CD14-positive monocyte (primary cell): ENCODE measurements at places on chromosomes 11 and 22. TPM values are rescaled to one million over a fixed set of nuclear protein-coding genes. Genes with fewer than 3 reads are reported as not detected.

- H3K4me3 ChIP-seq = no peak overlapping the region
- peaks cover 58% of the 10 kb centered on the region for H3K36me3 ChIP-seq
- DNase-seq = no peak
- H3K27ac ChIP-seq = no peak overlapping the region
- no peaks in the 10 kb centered on the region for H3K27me3 ChIP-seq
- no peaks in the 10 kb centered on the region for H3K4me1 ChIP-seq
Measured at GRCh38 chr11:77019976-77020595, 14.1 kb upstream of the B3GNT6 start.

- no peak overlapping the region for H3K4me3 ChIP-seq
- no peak for DNase-seq
- H3K27ac ChIP-seq = no peak overlapping the region
- peaks cover 5% of the 10 kb centered on the region for H3K4me1 ChIP-seq
- peaks cover 14% of the 10 kb centered on the region for H3K27me3 ChIP-seq
- H3K36me3 ChIP-seq = no peaks in the 10 kb centered on the region
Measured at GRCh38 chr11:9096427-9096826, 5.0 kb upstream of the SCUBE2 start.

DNA sequence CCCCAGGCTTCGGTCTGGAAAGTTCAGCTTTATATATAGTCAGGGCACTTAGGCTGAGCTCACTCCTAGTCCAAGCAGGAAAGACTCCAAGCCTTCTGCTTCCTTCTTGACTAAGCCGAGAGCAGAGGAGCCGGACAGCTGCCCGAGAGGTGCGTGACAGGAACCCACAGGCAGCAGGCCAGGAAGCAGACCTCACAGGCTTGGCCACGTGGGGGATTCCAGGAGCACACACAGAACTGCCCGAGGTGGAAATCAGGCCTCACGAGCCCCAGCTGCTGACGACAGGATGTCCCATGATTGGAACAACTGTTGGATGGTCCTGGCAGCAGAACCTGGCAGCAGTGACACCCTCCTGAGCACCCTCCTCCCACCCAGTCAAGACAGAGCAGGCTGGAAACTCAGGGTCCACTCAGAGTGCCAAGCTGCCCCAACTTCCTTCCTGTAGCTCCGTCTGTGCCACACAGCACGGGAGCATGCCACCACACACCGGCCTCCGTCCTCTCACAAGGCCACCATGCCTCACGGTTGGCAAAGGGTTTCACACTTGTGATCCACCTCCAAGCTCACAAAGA is 5.4 kb downstream of the PLA2G6 start:
- H3K27ac ChIP-seq = peak overlapping the region; percentile 43
- peak; percentile 97 for DNase-seq
- H3K4me3 ChIP-seq = no peak overlapping the region
- peaks cover 50% of the 10 kb centered on the region for H3K4me1 ChIP-seq

Gene AP5B1
- 46.4 TPM for polyA plus RNA-seq

Gene SLC22A8
- polyA plus RNA-seq = not detected

Gene FGF19
- not detected for polyA plus RNA-seq
